ENCODE measurements at places on chromosomes 2 and 18. TPM values are rescaled to one million over a fixed set of nuclear protein-coding genes. Genes with fewer than 3 reads are reported as not detected.

The PLGLB2 gene
- total RNA-seq, result not detected

The HOXD13 gene
- total RNA-seq, result not detected

The DOCK10 gene
- 5.8 TPM for total RNA-seq

The SERPINB3 gene
- total RNA-seq, result not detected

The CRYBA2 gene
- not detected for total RNA-seq

The TMEM37 gene
- total RNA-seq, result 0.28 TPM

The PID1 gene
- 2.9 TPM for total RNA-seq

The IL37 gene
- not detected for total RNA-seq

The SP5 gene
- 0.64 TPM for total RNA-seq

The CPSF3 gene
- 54.1 TPM for total RNA-seq

The MAPRE2 gene
- 14.1 TPM for total RNA-seq

The CCDC74A gene
- 29.9 TPM for total RNA-seq

The IL36G gene
- total RNA-seq, result not detected

The REG3G gene
- total RNA-seq, result not detected

All from Panc1 (cell line).